Nephron progenitor cell (in vitro differentiated cells): ENCODE measurements at places on chromosomes 2 and 18.

GRCh38 chr2:145041706-145042105 is 521.8 kb upstream of the ZEB2 start:
- H3K27ac ChIP-seq: no peak overlapping the region
- H3K4me1 ChIP-seq: no peaks in the 10 kb centered on the region
- no peak overlapping the region for H3K4me3 ChIP-seq

- no peaks in the 10 kb centered on the region for H3K36me3 ChIP-seq
- H3K4me3 ChIP-seq: no peak overlapping the region
- no peak for DNase-seq
- peaks cover 29% of the 10 kb centered on the region for H3K4me1 ChIP-seq
- no peak overlapping the region for H3K27ac ChIP-seq
Observed at GRCh38 chr2:85988914-85989270, 100.1 kb upstream of the ST3GAL5 start.

DNA sequence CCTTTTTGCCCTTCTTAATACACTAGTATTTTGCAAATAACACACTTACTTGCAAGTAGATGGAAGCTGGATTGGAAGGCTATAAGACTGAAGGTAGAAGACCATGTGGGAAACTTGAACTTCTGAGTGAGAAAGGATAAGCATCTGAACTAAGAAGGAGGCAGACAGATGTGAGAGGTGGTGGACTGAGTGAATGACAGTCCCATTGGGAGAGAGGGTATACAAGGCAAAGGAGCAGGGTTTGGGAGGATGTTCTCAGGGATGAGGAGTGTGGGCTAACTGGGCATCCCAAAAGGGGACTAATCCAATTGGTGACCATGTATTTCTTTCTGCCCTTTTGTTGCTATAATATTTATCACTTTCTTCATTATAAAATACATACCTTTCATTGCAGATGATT is 20.4 kb upstream of the SESTD1 start:
- no peaks in the 10 kb centered on the region for H3K36me3 ChIP-seq
- H3K4me1 ChIP-seq: no peaks in the 10 kb centered on the region
- peak overlapping the region; percentile 44 for H3K27ac ChIP-seq
- H3K27me3 ChIP-seq: peaks cover 4% of the 10 kb centered on the region

- peaks cover 22% of the 10 kb centered on the region for H3K4me1 ChIP-seq
- H3K4me3 ChIP-seq: peak overlapping the region; percentile 29
- DNase-seq: peak; percentile 15
- H3K36me3 ChIP-seq: no peaks in the 10 kb centered on the region
- peaks cover 3% of the 10 kb centered on the region for H3K27me3 ChIP-seq
Observed at GRCh38 chr2:132974467-132975095, 304.6 kb upstream of the LYPD1 start.

DNA sequence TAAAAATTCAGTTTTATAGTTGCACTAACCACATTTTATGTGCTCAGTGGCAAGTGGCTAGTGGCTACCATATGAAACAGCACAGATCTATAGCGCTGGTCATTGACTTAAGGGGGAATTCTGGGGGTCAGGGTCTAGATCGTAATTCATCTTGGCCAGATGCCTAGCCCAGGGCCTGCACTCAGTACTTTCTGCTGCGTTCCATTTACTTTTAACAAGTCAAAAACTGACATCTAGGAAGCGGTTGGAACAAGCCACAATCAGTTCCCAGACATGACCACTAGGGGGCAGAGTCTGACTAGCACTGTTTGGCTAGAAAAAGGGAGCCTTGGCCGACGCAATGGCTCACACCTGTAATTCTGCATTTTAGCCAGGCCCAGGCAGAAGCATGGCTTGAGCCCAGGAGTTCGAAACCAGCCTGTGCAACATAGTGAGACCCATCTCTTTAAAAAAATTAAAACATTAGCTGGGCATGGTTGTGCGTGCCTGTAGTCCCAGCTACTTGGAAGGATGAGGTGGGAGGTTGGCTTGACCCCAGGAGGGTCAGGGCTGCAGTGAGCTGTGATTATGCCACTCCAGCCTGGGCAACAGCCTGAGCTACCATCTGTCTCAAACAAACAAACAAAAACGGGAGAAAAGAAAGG is 9.0 kb upstream of the TMBIM1 start:
- peaks cover 6% of the 10 kb centered on the region for H3K27me3 ChIP-seq
- DNase-seq: peak; percentile 89
- no peak overlapping the region for H3K27ac ChIP-seq
- H3K4me3 ChIP-seq: no peak overlapping the region
- H3K36me3 ChIP-seq: no peaks in the 10 kb centered on the region
- H3K4me1 ChIP-seq: peaks cover 40% of the 10 kb centered on the region

DNA sequence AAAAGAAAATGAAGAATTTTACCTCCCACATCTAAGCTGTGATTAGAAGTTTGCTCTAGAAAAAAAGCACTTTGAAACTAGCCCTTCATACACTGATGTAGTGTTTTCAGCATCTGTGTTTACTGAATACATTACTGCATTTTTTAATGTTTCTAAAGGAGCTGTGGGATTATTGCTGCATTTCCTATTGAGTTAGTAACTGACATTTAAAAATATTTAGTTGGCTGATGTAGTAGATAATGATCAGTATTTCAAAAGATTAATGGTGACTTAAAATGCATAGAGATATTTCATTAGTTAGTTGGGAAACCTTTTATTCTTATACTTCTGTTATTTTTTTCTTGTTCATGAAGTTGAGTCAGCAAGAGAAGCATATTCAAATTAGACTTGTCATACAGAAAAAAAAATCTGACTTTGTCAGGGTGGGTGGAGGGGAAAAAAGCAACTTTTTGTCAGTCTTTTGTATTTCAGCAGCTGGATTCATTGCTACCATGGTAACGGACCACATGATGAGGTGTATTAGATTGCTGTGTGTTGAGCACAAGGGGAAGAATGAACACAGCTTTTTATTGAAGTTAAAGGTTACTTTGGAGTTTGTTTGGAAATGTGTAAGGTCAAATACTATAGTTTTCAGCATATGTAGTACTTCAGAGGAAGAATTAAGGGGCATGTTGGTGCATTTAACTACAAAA is at the start of gene DTNA:
Gene DTNA, plus strand, starts transcription at position 549 of the 692 bp plus-strand sequence. CDS start 45,679 bp downstream, outside the sequence.
- DNase-seq: no peak
- no peaks in the 10 kb centered on the region for H3K36me3 ChIP-seq
- peaks cover 51% of the 10 kb centered on the region for H3K4me1 ChIP-seq

DNA sequence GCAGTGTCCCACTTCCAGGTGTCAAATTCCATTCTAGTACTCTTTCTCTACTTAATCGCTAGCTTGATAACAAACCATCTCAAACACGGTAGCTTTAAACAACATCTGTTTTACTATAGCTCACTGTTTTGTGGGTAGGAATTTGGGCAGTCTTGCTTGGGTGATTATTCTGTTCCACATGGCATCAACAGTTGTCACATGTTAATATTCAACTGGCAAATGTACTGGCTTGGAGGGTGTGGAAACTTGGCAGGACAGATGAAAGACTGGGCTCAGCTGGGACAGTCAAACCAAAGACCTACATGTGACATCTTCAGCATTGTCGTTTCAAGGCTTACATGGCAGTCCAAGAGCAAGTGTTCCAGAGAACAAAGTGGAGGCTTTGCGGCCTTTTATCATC is 241.8 kb downstream of the PTH2R start:
- no peaks in the 10 kb centered on the region for H3K4me1 ChIP-seq
- DNase-seq: no peak
- H3K4me3 ChIP-seq: no peak overlapping the region
- H3K27me3 ChIP-seq: no peaks in the 10 kb centered on the region
- no peak overlapping the region for H3K27ac ChIP-seq

DNA sequence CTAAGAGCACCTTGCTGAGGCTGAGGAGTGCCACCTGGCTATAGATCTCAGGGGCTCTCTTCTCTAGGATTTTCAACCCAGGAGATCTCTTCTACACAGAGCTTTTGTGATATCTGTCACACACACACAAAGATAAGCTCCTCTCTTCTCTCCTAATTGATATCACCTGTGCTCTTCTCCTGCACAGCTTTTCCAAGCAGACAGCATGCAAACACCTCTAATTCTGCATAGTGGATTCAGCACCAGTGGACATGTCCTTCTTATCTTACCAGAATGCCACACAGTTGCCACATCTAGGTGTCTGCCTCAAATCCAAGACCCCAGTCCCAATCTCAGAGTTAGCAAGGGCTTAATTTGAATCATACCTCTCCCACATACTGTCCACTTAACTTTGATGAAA is 43.9 kb downstream of the LRATD1 start:
- no peaks in the 10 kb centered on the region for H3K36me3 ChIP-seq
- no peak for DNase-seq
- no peak overlapping the region for H3K4me3 ChIP-seq
- no peaks in the 10 kb centered on the region for H3K4me1 ChIP-seq
- no peak overlapping the region for H3K27ac ChIP-seq

- peaks cover 24% of the 10 kb centered on the region for H3K36me3 ChIP-seq
- H3K4me3 ChIP-seq: peak overlapping the region; percentile 15
- peaks cover 39% of the 10 kb centered on the region for H3K4me1 ChIP-seq
- no peak for DNase-seq
- H3K27me3 ChIP-seq: no peaks in the 10 kb centered on the region
- peak overlapping the region; percentile 92 for H3K27ac ChIP-seq
Observed at GRCh38 chr2:177242121-177242987, 22.2 kb downstream of the NFE2L2 start.

DNA sequence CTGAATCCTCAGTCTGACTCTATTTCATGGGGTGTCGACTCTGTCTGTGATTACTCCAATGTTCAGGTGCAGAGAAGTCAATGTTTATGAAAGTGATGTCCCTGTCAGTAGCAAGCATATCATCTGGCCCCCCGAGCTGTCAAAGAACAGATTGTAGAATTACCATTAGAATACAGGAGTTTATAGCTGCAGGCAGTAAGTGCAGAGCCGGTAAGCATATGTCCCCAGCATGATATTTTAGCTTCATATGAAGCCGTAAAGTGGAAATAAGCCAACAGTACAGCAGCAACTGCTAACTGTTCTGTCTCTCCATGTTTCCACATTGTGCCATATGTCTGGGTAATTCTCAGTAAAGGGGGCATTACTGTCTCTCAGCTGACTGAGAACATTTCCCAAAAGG is 541.8 kb downstream of the SOX11 start:
- no peaks in the 10 kb centered on the region for H3K27me3 ChIP-seq
- peaks cover 19% of the 10 kb centered on the region for H3K36me3 ChIP-seq
- H3K27ac ChIP-seq: no peak overlapping the region
- H3K4me3 ChIP-seq: no peak overlapping the region

DNA sequence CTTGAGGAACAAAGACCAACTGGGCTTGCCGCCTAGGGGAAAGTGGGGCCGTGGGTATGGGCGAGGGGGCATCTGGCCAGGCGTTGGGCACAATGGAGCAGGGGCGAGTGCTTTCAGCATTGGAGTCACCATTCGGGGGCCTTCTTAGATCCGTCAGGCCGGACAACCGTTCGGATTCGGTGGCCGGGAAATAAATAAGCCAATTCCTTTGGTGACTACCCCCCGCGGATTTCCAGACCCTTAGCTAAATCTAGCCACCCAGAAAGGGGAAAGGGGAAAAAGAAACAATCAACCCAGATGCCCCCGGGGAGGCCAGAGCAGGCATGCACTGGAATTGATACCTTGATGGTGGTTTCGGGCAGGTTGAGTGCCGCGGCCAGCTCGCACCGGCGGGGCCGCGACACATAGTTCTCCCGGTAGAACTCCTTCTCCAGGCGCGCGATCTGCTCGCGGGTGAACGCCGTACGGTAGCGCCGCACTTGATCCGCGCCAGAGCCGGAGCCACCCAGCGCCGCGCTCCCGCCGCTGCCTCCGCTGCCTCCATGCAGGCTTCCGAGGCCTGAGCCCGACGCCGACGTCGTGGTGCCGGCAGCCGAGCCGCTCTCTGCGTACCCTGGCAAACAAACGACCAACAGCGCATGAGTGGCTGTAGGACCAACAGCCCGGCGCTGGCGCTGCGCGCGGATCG is 1.8 kb downstream of the EVX2 start:
- peaks cover 99% of the 10 kb centered on the region for H3K27me3 ChIP-seq
- H3K4me3 ChIP-seq: no peak overlapping the region
- H3K27ac ChIP-seq: no peak overlapping the region
- DNase-seq: peak; percentile 65
- H3K4me1 ChIP-seq: peaks cover 25% of the 10 kb centered on the region

GRCh38 chr2:181471226-181471625 is 14.0 kb downstream of the ITGA4 start:
- no peaks in the 10 kb centered on the region for H3K27me3 ChIP-seq
- no peak overlapping the region for H3K4me3 ChIP-seq
- H3K27ac ChIP-seq: no peak overlapping the region

- peaks cover 3% of the 10 kb centered on the region for H3K27me3 ChIP-seq
- no peak overlapping the region for H3K27ac ChIP-seq
- DNase-seq: no peak
Observed at GRCh38 chr2:123514613-123515207, 510.4 kb upstream of the CNTNAP5 start.

DNA sequence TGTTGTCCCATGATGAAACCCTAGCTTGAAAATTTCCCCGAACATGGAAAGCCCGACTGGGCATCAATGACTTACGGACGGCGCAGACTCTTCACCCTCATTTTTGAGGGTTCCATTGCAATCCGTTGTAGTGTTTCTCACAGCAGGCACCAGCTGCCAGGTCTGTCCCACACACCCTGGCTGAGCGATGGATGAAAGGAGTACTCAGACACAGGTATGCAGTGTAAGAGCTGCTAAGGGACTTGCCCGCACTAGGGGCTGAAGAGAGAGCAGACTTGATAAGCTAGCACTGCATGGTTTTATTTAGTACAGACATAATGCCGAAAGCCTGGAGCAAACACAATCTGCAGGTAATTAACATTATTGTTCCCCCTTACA is 15.8 kb downstream of the DYNAP start:
- peaks cover 9% of the 10 kb centered on the region for H3K4me1 ChIP-seq
- H3K4me3 ChIP-seq: no peak overlapping the region
- no peak for DNase-seq

DNA sequence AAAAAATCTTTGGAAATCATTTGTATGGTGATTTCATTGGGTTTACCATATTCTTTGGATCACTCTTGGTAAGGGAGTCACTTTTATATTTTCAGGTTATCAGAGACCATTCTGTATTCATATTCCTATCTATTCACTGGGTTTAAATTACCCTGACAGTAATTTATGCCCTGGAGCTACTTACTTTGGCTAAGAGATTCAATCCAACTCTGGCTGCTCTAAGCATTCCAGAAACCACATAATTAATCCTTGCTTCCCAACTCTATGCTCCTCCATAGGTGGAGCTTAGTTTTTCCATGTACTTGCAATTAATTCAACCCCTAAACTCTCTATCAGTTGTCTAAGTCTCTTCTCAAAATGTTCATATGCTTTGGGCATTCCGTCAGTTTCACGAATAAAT is 336.3 kb downstream of the AGPS start:
- H3K4me1 ChIP-seq: peaks cover 97% of the 10 kb centered on the region
- peaks cover 3% of the 10 kb centered on the region for H3K27me3 ChIP-seq
- DNase-seq: no peak
- no peak overlapping the region for H3K4me3 ChIP-seq
- no peaks in the 10 kb centered on the region for H3K36me3 ChIP-seq

GRCh38 chr2:81739966-81740365 is 1435.4 kb upstream of the LRRTM1 start:
- no peaks in the 10 kb centered on the region for H3K27me3 ChIP-seq
- no peak for DNase-seq
- no peak overlapping the region for H3K4me3 ChIP-seq
- no peak overlapping the region for H3K27ac ChIP-seq
- H3K4me1 ChIP-seq: no peaks in the 10 kb centered on the region
